Stimulated activated CD8-positive, alpha-beta memory T cell treated with anti-CD3 and anti-CD28 coated beads, Interleukin-7, amount 100 ng/mL, for 1 hour (primary cell): ENCODE measurements at places on chromosomes 7 and 10.

- DNase-seq = no peak
These were observed 20.9 kb downstream of the ANKRD7 start for GRCh38 chr7:118245267-118246040.

DNA sequence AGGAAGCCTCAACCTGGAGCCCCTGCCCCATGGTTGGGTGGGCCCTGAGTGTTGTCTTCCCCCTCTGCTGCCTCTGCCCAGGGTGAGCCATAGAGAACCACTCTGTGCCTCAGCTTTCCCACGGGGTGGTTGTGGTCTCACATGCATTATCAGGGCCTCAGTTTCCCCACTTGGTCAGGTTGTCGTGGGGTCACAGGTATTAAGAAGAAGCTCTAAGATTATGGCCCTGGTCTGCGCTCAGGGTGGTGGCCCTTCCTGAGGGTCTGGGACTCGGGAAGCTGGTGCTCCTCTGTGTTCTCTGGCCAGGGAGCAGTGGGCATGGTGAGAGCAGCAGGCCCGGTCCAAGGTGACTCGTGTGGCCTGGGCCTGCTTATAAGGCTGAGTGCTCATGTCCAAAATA, 17.8 kb downstream of the LRRC27 start:
- no peak for DNase-seq

DNA sequence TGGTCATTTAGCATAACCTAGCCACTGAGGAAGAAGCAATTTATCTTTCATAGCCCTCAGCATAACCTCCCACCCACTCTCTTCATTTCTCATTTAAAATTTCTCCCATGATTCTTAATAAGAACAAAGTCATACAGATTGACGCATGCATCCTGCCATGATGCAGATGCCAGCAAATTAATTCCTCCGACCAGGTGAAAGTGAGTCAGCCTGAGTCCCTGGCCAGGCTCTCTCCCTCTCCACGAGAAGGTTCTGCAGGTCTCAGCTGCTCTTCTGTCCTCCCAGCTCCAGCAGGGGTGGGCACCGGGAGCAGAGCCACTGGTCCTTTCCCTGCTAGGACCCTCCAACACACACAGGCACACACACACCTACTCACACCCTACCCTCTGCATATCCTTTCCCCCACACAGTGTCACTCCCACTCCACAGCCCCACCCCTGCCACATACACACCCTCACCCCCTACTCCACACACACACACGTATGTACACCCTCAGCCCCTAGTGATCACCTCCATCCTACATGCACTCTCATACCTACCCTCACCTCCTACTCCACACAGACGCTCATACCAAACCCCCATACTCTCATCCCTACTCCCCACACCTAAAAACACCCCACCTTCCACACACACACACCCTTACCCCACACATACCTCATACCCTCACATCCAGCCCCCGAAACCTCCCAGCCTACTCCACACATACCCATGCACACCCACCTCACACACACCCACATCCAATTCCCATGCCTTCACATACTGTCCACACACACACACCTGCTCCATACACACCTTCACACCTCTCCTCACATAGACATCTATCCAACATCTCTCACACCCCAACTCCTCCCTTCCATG, 78.0 kb downstream of the FAM13C start:
- DNase-seq = no peak

- DNase-seq = no peak
These were observed 284.7 kb downstream of the HDAC9 start for GRCh38 chr7:18780266-18780665.

- no peak for DNase-seq
These were observed 41.2 kb downstream of the TACR2 start for GRCh38 chr10:69375307-69376151.

- DNase-seq = no peak
These were observed 12.7 kb downstream of the GPRIN2 start for GRCh38 chr10:46543466-46544377.

GRCh38 chr7:144063710-144064109, 5.9 kb upstream of the OR2A25 start:
- no peak for DNase-seq

- DNase-seq = no peak
These were observed 4.5 kb downstream of the ZNF467 start for GRCh38 chr7:149768931-149769330.
